ENCODE measurements at places on chromosomes 1 and 21.

GRCh38 chr1:220219136-220219442 is 53.2 kb downstream of the RAB3GAP2 start:
- no peak for DNase-seq

DNA sequence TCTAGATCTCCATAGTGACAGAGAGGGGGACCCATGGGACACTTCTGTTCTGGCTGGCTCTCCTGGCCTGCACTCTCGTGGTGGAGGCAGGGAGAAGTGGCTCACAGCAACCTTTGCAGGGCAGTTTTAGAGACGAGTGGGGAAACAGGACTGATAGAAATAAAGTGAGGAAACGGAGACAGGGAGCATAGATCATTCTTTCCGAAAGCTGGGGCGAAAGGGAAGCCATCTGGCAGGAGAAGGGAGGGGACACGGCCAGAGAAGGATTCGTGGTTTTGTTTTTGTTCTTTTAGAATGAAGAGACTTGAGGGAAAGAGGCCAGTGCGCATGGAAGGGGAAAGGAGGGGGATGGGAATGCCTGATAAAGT is 3.5 kb downstream of the TIE1 start:
- DNase-seq, result no peak

- DNase-seq, result peak; percentile 32
These were observed 6.7 kb downstream of the C1orf115 start for GRCh38 chr1:220696863-220697231.

GRCh38 chr1:25657883-25658760 is 41.5 kb downstream of the MAN1C1 start:
- DNase-seq, result no peak

DNA sequence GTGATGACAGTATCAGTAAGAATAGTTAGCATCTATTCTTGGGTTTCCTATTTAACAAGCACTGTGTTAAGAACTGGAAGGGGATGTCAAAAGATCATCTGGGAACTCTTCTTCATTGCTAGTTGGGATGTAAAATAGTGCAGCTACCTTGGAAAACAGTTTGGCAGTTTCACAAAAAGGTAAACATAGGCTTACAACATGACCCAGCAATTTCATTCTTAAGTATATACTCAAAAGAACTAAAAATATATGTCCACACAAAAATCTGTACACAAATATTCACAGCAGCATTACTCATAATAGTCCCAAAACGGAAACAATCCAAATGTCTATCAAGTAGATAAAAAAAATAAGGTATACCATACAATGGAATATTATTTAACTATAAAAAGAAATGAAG is 45.7 kb downstream of the DIPK1A start:
- DNase-seq, result peak; percentile 39

DNA sequence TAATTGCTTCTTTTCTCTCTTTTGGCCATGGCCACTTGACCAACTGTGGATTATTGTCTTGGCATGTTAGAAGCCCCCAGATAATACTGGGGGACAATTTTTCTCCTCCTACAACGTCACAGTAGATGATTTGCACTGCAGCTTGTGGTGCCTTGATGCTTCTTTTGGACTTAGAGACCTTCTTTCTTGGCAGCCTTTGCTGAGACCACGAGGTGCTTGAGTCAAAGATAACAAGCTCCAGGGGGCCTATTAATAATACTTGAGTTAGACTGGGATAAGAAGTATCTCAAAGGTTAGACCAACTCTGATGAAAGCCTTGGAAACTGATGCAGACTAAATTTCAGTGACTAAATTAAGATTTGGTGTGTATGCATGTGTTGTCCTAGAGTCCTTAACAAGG is 3.2 kb downstream of the PPP1R12B start:
- DNase-seq, result no peak

DNA sequence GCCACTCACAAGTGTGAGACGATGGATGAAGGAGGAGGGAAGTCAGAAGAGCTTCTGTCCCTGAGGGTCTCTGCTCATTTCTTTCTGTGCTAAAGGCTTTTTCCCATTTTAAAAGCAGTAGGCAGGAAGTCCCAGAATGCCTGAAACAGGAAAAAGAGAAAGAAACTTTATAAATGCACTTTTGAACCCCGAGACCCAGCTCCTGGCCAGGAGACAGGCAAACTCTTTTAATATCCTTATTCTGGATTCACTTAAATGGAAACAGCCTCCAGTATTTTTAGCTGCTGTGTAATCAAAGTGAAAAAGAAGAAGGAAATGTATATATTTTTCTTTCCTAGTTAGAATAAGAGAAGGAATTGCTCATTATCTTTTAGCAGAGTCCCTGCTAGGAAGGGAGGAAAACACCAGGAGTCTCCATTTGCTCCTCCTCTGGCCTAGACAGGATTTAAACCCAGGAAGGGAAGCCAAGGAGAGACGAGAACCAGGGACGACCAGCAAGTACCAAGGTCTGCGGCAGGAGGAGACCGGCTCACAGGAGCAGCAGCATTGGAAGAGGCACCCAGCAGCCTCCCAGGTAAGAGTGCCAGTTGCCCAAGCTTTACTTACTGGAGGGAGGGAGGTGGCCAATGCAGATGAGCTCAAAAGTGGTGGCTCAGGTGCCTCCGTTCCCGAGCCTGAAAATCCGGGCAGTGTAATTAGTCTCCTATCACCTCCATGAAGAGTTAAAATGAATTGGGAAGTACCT is at the start of gene TNN:
TSS of gene TNN (plus strand) at position 472 of the 745 bp plus-strand sequence. CDS start 9,586 bp downstream, outside the sequence.
- no peak for DNase-seq

GRCh38 chr1:180251526-180252305 is 21.7 kb downstream of the LHX4 start:
- no peak for DNase-seq

GRCh38 chr1:82962658-82963057 is 1036.3 kb downstream of the TTLL7 start:
- no peak for DNase-seq

DNA sequence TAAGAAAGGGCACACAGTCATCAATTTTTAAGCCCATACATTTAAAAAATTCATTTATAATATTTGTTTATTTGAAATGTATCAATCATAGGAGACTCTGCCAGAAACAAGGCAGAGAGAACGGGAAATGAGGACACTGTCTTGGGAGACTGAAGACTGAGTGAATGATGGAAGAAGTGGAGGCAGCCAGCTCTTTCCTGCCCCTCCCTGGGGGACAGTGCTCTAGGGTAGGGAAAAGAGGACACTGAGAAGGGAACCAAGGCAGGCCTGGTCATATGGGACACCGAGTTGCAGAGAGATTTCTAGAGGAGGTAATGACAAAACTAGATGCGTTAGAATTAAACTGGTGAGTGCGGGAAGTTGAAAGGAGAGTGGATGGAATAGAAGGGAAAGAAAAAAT is 31.6 kb downstream of the EEIG2 start:
- no peak for DNase-seq

- DNase-seq, result peak; percentile 62
These were observed 36.5 kb upstream of the CD5L start for GRCh38 chr1:157878059-157878458.

GRCh38 chr1:22850281-22850680 is 122.4 kb downstream of the LACTBL1 start:
- DNase-seq, result no peak

- DNase-seq, result no peak
These were observed 940 bp downstream of the SRRM1 start for GRCh38 chr1:24644100-24644384.

- DNase-seq, result peak; percentile 89
These were observed 28.8 kb downstream of the AHDC1 start for GRCh38 chr1:27574871-27575831.

- DNase-seq, result peak; percentile 75
These were observed 39.4 kb upstream of the MACF1 start for GRCh38 chr1:39165049-39165448.

DNA sequence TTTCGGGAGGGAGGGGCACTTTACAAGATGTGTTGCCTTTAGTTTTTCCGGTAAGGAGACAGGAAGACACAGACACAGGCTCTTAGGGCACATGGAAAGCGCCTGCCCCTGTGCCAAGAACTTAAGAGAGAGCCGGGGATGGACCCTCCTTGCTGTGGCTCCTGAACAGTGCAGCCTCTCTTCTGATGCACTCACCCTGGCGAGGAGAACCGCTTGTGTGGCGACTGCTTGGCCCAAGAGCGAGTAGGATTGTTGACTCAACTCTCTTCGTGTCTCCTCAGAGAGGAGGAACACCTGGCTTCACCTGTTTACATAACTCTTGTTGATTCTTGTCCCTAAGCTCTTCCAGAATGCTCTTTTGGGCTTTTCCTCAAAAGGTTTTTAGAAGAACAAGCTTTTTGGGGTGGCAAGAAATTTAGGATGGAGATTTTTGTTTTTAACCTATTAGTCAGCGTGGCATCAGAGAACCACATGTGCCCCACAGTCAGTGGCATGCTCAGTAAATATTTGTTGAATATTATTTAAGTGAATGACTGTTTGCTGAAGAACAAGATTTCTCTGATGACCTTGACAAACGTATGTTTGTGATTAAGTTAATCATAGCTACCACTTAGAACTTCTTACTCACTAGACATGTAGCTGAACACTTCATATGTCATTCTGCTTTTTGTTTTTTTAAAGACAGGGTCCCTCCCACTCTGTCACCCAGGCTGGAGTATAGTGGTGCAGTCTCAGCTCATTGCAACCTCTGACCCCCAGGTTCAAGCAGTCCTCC is 60.6 kb downstream of the NFIA start:
- no peak for DNase-seq

GRCh38 chr1:53362270-53362669 is 34.4 kb upstream of the LRP8 start:
- DNase-seq, result no peak

DNA sequence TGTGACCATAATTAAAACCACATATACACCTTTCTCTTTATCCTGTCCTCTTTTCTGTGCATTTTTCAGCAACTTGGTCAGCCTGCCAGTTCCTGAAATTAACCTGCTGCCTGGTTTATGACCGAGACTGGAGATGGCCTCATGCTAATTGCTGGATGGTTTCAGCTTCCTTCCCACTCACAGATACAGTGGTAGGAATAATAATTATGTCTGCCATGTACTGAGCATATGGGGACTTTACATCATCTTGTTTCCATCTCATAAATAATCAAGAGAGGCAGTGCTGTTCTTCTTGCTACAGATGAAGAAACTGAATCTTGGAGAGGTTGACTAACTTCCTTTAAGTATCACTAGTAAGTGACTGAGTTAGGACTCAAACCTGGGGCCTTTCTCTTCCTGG is 148.2 kb downstream of the NOS1AP start:
- no peak for DNase-seq

DNA sequence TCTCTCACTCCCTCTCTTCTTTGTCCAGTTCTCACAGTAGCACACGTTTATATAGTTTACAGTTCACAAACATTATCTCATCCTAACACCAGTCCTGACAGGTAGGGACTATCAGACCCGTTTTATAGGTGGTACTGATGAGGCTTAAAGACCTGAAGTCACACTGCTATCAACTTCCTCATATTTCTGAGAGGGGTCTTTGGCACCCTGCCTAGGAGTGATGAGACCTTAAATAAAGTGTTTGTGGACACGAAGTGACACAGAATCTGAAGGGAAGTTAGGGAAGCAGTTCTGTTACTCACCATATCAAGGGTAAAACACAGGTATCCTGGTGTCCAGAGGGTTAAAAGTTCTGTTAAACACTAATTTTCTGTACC is 590 bp upstream of the TACSTD2 start:
- DNase-seq, result no peak

All from cardiac fibroblast (primary cell).